ENCODE measurements at places on chromosomes 7 and 10.

DNA sequence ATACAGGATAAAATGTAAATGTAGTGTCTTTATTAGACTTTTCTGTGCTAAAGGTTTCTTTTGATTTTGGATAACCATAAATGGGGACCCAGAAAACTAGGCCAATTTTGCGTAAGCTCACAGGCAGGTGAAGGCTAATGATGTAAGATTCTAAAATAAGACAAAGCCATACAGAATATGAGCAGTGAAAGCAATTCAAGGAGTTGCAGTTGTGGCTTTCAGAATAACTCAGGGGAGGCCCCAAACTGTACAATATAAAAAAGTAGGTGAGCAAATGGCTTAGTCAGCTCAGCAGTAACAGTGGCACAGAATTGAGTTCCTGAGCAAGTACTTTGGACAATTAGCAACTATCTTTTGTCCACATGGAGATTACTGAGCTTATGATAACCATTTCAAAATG, 81.7 kb upstream of the NRP1 start:
- no peak for DNase-seq

- DNase-seq: no peak
Measured at GRCh38 chr7:92075455-92076158, 58.7 kb downstream of the CYP51A1 start.

- DNase-seq: no peak
Measured at GRCh38 chr10:91344117-91344856, 65.9 kb upstream of the HECTD2 start.

GRCh38 chr7:73715648-73716317, 3.7 kb downstream of the STX1A start:
- DNase-seq: no peak

GRCh38 chr10:69123306-69123746, 652 bp upstream of the VPS26A start:
- no peak for DNase-seq

GRCh38 chr10:33790521-33791271, 456.2 kb upstream of the NRP1 start:
- no peak for DNase-seq

DNA sequence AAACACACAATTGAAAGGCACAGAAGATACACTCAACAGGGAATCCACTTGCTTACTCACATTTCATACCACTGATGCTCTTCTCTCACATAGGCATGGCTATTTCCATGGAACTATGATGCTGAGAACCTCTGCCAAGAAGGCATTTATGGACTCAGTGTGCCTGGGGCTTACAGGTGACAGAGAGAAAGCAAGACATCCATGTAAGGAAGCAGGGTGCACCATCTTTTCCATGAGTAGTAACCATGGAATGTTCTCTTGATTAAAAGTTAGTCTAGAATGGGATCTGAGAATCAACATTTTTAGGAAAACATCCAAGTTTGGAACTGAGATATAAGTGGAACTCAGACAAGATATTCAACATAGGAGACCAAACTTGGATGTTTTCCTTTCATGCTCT, 52.5 kb upstream of the MACC1 start:
- DNase-seq: no peak

- DNase-seq: no peak
Measured at GRCh38 chr10:93542358-93542791, 24.1 kb upstream of the FFAR4 start.

GRCh38 chr7:151837285-151838042, 39.5 kb downstream of the PRKAG2 start:
- DNase-seq: no peak

- DNase-seq: no peak
Measured at GRCh38 chr10:132965411-132966057, 23.2 kb upstream of the CFAP46 start.

DNA sequence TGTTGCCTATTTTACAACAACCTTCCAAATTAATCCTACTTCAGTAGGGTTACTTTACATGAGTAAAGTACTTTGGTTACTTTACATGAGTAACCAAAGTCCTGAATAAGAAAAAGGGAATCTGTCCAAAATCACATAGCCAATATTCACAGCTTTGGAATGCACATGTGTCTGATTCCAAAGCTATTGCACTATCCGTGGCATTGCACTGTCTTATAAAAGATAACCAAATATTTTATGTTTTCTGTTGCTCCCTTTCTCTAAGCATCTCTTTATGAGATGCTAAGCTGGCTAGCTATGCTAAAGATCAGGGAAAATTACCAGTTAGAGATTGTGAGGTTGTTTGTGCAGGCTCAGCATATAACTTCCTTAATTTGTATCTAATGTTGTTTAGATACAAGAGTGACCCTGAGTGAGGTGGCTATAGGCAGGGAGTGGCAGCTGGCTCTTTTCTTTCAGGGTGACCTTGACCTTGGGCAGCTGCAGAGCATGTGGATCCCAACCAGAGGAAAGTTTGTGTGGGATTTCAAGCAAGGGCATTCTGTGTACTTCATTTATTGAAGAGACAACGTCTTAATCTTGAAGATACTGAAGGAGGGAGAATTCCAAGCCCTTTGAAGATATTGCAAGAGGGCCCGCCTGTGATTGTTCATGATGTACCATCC, 366.1 kb upstream of the ANKRD30A start:
- DNase-seq: no peak

- DNase-seq: no peak
Measured at GRCh38 chr10:91879515-91880170, 29.6 kb downstream of the FGFBP3 start.

DNA sequence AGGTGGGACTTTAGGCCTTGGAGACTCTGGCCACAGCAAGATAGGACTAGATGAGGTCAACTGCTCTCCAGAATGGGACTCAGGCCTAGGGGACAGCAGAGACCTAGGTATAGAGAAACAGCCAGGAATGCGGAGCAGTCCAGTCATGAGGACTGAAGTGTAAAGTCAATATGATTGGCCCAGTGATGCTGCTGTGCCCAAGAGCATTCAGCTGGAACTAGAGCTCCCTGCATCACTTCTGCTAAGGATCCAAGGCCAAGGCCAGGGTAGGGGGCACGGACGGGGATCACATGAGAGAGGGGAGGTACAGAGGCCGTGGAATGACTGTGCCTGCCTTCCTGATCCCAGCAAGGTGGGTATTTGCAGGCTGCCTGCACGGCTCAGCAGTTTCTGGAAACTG, 237.9 kb downstream of the FRMD4A start:
- DNase-seq: no peak

GRCh38 chr10:75294031-75294437, 58.3 kb upstream of the COMTD1 start:
- DNase-seq: no peak

DNA sequence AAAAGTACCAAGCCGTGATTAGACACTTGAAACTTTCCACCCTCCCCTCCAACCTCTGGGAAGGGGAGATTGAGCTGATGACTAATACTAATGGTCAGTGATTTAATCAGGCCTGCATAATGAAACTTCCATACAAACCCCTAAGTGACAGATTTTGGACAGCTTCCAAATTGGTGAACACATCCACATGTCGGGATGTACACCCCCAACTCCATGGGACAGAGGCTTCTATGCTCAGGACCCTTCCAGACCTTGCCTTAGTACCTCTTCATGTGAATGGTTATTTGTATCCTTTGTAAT, 4.8 kb downstream of the NUB1 start:
- no peak for DNase-seq

DNA sequence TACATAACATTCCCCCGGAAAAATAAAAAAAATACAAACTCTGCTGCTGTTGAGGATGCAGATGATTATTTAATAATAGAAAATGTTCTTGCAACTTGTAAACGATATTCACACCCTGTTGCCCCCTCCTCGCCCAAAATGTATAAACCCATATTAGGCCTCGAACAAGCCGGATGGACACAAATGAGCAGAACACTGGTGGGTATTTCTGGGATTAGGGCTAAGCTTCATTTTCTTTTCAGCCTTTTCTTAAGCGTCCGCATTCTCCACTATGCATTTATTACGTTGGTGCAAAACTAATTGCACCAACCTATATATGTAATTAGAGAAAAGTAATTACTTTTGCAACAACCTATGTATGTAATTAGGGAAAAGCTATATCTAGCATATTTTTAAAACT, 349 bp upstream of the GNG11 start:
- DNase-seq: no peak

GRCh38 chr10:110138197-110138812, 69.1 kb upstream of the MXI1 start:
- DNase-seq: peak; percentile 62

- no peak for DNase-seq
Measured at GRCh38 chr7:66178258-66178657, 26.9 kb upstream of the TPST1 start.

DNA sequence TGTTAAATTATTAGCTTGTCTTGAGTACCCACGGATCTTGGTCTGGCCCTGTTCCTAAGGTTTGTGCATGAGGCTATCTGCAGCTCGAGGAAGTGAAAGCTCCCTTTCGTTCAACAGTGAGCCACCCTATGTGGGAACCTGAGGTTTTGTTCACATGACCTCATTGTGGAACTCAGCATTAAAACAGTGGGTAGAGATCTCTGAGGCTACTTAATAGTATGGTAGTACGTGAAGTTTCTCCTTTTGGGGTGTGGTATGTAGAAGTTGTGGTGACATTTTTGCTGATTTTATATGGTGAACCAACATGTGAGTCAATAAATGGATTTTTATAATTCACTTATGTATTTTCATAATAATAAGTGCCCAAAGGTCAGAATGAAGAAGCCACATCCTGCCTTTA, 252.7 kb upstream of the FERD3L start:
- DNase-seq: no peak

DNA sequence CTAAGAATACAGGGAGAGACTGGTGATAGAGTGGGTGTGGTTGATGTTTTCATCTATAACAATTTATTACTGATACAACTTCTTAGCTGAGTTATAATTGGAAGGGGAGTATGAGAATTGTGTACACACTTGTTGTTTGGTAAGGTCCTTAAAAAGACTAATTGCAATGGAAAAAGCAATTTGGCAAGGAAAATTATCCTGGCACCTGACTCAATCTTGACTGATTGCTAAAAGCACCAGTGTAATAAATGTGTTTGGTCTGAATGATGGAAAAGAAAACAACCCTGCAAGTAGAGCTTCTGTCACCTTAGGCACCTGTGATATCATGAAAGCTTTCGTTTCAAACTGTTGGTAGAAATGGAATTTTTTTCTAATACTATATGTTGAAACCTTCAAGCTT, 6.7 kb upstream of the GSDME start:
- no peak for DNase-seq

DNA sequence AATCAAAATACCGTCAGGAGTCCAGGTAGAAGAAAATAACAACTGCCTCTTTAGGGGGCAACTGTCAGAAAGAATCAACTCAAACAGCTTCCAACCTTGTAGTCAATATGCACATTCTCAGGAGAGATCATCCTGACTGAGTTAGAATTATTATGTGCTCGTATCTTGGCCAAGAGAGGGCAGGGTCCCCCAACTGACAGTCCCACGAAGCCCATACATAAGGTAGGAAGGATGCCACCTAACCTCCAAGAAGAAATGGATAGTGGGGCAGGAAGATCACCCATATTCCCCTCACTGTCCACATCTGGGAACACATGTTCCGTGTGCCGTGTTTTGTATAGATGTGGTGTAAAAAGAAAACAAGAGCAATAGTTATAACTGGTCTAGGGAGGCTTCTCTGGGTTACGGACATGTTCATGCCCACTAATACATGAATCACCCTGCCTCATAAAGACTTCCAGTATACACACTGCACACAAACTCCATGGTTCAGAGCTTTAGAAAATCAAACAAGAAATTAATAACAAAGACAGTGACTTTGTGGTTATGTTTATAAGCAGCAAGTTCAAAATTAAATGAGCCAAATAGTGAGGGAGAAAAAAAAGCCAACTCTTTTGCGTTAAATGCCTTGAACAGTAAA, 295.6 kb downstream of the FGFR2 start:
- DNase-seq: no peak

DNA sequence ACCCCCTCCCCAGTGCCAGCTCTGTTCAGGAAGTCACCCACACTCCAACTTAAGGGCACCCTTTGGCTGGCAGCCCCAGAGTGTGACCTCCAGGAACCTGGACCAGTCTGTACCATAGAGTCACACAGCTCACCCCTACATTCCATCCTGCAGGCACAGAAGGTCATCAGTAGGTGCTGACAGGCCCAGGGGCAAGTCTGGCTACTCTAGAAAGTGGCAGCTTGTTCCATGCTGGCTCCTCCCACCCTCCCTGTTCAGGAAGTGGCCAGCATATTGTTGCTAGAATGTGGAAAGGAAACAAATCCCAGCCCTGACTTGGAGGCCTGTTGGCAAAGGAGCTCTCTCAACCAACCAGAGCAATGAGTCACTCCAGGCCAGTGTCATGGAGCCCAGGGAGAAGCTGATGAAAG, 3.2 kb upstream of the NCOA4 start:
- DNase-seq: no peak

GRCh38 chr7:26284995-26285632, 6.5 kb upstream of the SNX10 start:
- peak; percentile 39 for DNase-seq

- DNase-seq: no peak
Measured at GRCh38 chr10:8227246-8227645, 172.8 kb downstream of the GATA3 start.

GRCh38 chr7:47449810-47450590, 131.9 kb downstream of the TNS3 start:
- no peak for DNase-seq

- DNase-seq: no peak
Measured at GRCh38 chr10:129570185-129570584, 103.1 kb downstream of the MGMT start.

DNA sequence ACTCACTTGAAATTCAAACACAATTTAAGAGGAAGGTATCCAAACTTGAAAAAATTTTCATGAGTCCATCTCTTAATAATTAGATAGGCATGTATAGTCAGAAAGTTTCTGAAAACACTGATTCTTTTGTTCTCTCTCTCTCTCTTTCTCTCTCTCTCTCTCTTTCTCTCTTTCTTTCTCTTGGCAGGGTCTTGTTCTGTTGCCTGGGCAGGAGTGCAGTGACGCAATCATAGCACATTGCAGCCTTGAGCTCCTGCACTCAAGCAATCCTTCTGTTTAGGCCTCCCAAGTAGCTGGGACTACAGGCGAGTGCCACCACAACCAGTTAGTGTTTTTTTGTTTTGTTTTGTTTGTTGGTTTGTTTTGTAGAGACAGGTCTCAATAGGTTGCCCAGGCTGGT, 59.3 kb downstream of the PRTFDC1 start:
- no peak for DNase-seq

DNA sequence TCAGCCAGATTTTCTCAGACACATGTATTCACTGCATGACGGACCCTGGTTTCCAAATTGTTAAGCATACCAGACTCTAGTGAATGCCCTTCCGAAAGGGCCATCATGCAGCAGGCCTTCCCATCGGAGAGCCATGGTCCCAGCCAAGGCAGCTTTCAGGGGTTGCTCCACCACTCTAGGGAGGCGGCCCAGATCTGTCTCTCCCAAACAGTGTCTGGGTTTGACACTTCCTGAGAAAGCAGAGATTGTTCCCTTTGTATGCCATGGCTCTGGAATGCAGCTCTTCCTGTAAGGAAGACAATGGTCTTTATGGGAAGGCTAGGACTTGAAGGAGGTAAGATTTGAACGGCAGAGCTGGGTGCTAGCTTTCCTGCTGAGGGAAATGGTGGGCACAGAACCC, 178.8 kb upstream of the BMPER start:
- no peak for DNase-seq
